ENCODE measurements at places on chromosomes 2 and 18.

DNA sequence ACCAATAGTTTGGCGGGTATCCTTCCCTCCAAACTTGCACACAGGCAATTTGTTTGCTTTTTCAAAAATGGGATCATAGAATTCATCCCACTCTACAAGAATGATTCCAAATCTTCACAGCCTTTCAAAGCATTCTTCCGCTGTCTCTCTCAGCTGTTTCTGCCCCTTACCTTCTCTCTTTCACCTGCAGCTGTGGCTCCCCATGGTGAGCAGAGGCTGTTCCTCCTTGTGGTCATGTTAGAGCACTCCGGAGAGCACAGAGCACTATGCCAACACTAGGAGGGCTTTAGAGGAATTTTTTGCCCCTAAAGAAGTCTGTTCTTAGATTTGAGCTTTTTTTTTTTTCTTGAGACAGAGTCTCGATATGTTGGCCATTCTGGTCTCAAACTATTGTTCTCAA lies 30.4 kb downstream of the MTHFD2 start:
- DNase-seq: no peak

GRCh38 chr2:233023007-233023760 lies 9.3 kb upstream of the NEU2 start:
- no peak for DNase-seq

- DNase-seq: peak; percentile 40
These were observed 519 bp downstream of the TTL start for GRCh38 chr2:112482309-112483041.

DNA sequence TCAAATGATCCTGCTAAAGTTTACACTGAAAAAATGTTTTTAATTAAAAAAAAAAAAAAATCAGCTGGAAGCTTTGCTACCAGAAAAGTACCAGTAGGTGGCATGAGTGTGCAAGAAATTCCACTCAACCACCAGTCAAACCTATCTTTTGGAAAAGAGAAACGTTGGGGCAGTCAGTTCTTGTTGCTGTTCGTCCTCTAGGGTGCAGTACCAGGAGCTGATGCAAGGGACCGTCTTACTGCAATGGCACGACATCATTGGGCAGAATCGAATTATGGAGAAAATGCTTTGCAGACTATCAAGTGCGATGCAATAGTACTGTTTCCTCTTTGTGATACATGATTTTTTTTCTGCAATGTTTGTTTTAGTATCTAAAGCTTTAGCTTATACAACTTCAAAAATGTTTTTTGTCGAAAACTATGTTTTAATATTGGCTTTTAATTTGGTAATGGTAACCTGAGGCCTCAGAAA lies 18.3 kb downstream of the YPEL5 start:
- DNase-seq: peak; percentile 86

DNA sequence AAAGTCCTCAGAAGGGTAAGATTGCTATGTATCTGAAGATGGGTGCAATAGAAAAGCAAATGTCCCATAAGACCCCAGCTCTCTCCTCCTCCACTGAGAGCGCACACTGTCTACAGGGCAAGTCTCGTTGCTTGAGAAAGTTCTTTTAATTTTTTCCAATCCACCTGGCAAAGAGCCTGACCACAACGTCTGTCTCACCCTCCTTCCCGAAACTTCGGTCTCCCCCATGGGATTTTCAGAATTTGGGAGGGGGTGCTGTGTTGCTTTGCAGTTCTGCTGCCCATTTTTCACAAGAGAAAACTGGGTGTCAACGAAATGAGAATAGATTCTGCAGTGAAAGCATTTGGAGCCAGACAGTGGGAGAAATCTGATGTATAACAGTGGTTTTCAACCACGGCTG lies 40.4 kb downstream of the SERTAD2 start:
- no peak for DNase-seq

DNA sequence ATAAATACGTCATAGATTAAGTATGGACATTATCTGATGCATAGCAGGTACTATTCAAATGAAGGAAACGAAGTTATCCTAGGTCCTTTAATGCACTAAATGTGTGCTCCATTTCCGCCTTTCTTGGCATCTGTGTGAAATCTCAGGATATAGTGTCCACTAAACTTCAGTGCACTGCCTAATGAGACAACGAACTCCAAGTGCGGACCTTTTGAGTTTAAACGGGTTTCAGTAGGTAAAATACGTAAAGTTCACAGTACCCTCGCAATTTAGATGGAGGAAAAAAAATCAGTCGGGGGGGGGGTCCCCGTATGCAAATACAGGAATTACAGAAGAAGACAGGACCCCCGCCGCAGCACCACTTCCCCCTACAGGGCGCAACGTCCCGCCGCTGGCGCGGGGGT lies 729 bp upstream of the REL start:
- peak; percentile 45 for DNase-seq

GRCh38 chr18:76495435-76496193 lies 572 bp upstream of the ZNF516 start:
- DNase-seq: no peak

DNA sequence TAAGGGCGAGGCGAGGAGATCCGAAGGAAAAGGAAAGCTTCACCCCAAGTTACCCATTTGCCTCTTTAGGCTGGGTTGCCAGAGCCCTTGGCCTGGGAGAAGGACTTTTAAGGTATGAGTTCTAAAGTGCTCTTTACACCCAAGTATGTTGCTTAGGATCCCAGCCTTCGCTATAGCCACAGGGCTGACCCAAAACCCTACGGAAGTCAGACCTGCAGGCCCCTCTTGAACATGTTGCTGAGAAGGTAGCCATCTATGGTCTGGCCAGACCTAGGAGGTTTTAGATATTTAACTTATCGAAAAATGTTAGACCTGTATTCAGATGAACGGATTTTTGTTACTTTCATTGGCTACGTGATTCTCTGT lies 95.4 kb downstream of the PMS1 start:
- no peak for DNase-seq

- DNase-seq: no peak
These were observed 28.7 kb upstream of the SKOR2 start for GRCh38 chr18:47280121-47280520.

DNA sequence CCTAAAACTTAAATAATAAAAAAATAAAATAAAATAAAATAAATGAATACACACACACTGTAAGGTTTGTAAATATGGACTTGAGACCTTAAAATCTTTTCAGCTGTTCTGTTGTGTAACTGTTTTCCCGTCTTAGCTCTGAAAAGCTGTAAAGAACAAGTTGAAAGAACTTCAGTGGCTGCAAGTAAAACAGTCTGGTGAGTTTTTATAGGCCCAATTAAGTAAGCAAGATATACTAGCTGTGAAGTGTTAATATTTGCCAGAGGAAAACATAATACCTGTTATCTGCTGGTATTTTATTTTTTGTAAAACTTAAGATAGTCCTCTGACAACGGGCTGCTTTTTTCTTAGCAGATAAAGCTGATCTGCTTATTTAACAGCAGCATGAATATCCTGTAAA lies 176.9 kb upstream of the NRP2 start:
- no peak for DNase-seq

- DNase-seq: peak; percentile 4
These were observed 19.4 kb upstream of the CYP1B1 start for GRCh38 chr2:38095079-38095995.

- DNase-seq: no peak
These were observed 324.2 kb upstream of the FIGN start for GRCh38 chr2:164060031-164060430.

- DNase-seq: peak; percentile 15
These were observed 211.9 kb downstream of the AGPS start for GRCh38 chr2:177604271-177605065.

GRCh38 chr2:21395366-21395765 lies 271.6 kb downstream of the TDRD15 start:
- DNase-seq: no peak

- no peak for DNase-seq
These were observed 1.0 kb downstream of the CHST10 start for GRCh38 chr2:100416397-100416934.

GRCh38 chr2:108268001-108268400 lies 20.7 kb upstream of the SULT1C2 start:
- DNase-seq: no peak

DNA sequence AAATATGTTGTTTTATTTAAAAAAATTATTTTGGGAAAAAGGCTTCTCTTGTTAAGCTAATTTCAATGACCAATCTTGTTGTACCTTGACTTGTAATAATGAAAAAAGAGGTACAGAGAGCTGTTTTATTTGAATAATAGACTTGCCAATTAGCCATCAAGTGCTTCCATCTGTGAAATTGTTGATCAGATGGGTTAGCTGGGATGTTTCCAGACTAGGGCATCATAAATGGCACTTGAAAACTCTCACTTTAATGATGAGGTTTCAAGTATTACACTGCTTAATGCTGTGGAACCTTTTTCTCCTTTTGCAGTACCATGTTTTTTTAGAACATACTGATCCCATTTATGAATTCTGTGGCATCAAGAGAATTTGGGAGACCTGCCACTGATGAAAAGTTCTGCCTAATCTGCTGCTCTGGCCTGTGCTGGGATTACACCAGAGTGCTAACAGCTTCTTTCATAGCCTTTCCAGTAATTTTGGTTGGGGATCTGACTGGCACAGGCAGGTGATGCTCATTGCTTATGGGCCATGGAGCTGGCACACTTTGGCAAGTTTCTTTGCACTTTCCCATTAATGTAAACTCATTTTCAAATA lies 24.2 kb downstream of the PSMD14 start:
- DNase-seq: peak; percentile 75

DNA sequence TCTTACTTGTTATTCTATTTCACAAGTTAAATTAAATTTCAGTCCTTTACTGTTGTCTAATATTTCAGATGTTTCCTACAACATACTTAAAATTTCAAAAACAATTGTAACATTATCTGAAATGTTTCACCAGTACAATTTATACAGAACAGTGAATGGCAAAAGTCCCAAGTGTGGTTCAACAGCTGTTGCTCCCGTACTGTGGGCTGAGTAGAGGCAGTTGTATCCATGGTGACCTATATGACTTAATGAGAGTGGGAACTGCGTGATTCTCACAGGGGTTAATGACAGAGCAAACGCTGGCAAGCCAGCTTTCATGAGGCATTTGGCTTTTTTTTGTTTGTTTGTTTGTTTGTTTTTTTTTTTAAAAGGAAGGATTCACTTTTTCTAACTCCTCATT lies 5.3 kb upstream of the PLCL1 start:
- DNase-seq: no peak

- DNase-seq: no peak
These were observed 29.3 kb downstream of the OTOF start for GRCh38 chr2:26448651-26449050.

- DNase-seq: peak; percentile 6
These were observed 79.8 kb upstream of the CCDC141 start for GRCh38 chr2:179129574-179130238.

DNA sequence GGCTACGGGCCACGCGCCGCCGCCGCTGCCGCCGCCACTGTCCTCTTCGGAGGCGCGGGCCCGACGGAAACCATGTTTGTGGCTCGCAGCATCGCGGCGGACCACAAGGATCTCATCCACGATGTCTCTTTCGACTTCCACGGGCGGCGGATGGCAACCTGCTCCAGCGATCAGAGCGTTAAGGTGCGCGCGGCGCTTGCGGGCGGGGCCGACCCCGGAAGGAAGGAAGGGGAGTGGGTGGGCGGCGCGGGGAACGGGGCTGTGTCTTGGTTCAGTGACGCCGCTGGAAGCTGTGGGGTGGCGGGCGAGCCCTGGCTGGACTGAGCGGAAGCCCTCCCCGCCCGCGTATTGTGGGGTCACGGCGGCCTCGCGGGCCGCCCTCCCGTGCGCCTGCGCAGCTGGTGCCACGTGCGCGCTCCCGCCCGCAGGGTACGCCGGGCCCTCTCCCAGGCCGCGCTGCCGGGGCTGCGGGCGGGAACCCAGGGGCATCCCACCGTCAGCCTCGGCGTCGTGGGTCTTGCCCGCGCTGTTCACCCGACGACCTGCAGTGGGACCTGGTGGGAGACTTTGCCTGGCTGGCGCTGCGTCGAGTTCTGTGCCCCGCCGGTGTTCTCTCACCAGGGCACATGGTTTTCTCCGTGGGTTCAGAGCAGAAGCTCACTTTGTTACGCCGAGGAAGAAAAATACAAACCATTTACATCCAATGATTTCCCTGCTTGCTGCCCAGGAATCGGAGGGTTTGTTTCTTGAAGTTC lies 416 bp downstream of the SEH1L start:
- peak; percentile 89 for DNase-seq

- DNase-seq: no peak
These were observed 69.9 kb downstream of the COA5 start for GRCh38 chr2:98538280-98539041.

DNA sequence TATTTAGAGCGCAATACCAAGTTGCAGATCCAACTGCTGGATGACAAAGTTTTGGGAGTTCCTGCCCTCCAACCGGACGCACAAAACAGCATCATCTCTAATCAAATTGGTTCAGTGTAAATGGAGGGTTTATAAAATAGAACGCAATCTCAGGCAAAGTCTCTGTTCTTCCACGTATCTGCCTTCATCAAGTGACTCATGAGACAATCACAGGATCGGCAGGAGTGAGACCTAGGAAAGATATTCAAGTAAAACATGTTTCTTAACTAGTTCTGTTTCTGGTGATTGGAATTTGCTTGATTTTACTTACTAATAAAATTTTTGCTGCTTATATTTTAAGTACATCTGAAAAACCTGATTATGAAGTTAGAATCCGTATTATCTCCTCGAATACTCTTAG lies 7.6 kb downstream of the FZD5 start:
- no peak for DNase-seq

GRCh38 chr2:18055290-18055689 lies 176.8 kb downstream of the KCNS3 start:
- no peak for DNase-seq

- no peak for DNase-seq
These were observed 307.8 kb downstream of the CYP26B1 start for GRCh38 chr2:71839826-71840225.

DNA sequence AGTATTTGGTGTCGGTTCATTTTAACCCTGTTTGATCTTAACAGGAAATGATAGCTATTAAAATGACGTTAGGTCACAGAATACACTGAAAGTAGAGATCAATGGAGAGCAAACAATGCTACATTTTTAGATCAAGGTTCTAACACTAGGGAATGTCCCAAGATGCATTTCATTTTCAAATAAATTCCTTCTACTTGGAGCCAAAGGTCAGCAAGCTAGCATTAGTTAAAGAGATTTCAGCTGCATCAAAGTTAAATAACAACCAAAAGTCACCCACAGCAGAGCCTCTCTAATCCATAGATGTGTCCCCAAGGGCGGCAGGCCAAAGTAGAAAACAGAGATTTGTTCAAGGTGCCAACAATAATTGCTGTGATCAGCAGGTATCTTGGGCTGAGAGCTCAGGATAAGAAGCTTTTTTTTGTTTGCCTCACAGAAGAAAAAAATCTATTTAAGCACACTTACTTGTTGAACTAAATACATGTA lies 1233.6 kb upstream of the TMEFF2 start:
- DNase-seq: no peak
